ENCODE measurements at places on chromosomes 12 and 14. TPM values are rescaled to one million over a fixed set of nuclear protein-coding genes. Genes with fewer than 3 reads are reported as not detected.

The LRP6 gene
- 46.7 TPM for total RNA-seq

The IL26 gene
- 2.4 TPM for total RNA-seq

The TRIM9 gene
- total RNA-seq = 1.1 TPM

The KDM5A gene
- total RNA-seq = 62.8 TPM

The RASSF8 gene
- total RNA-seq = 97.4 TPM

The HSPA2 gene
- total RNA-seq = 1.8 TPM

The PARP2 gene
- 8.0 TPM for total RNA-seq

The KRT82 gene
- not detected for total RNA-seq

The POMT2 gene
- 13.3 TPM for total RNA-seq

The CLEC9A gene
- total RNA-seq = not detected

The TRPV4 gene
- 3.2 TPM for total RNA-seq

The MAP3K12 gene
- total RNA-seq = 51.9 TPM

The GPR33 gene
- total RNA-seq = not detected

The KRT79 gene
- total RNA-seq = not detected

The SERPINA4 gene
- total RNA-seq = not detected

The SLC35E3 gene
- 5.8 TPM for total RNA-seq

The LRRC10 gene
- total RNA-seq = not detected

The CISTR gene
- not detected for total RNA-seq

The ADGRD1 gene
- total RNA-seq = 0.72 TPM

The CLEC7A gene
- total RNA-seq = under 0.01 TPM

The LRRC9 gene
- not detected for total RNA-seq

The EXOC3L4 gene
- not detected for total RNA-seq

The SELPLG gene
- 1.1 TPM for total RNA-seq

The SMCO2 gene
- 0.88 TPM for total RNA-seq

The DUSP16 gene
- 5.1 TPM for total RNA-seq

The PPP1R1A gene
- 0.36 TPM for total RNA-seq

The MYH7 gene
- total RNA-seq = not detected

The LRFN5 gene
- total RNA-seq = under 0.01 TPM

The TMPO gene
- total RNA-seq = 52.1 TPM

The SCNN1A gene
- 0.36 TPM for total RNA-seq

The DDN gene
- total RNA-seq = 0.29 TPM

The PLEK2 gene
- 1.2 TPM for total RNA-seq

The LRRC43 gene
- 2.9 TPM for total RNA-seq

The ANO2 gene
- total RNA-seq = under 0.01 TPM

The CACNA2D4 gene
- 0.72 TPM for total RNA-seq

The GPX2 gene
- not detected for total RNA-seq

The OTX2 gene
- total RNA-seq = not detected

The NFATC4 gene
- total RNA-seq = 101 TPM

The PRPF39 gene
- 35.1 TPM for total RNA-seq

The SLC7A7 gene
- 4.7 TPM for total RNA-seq

The DENND5B gene
- total RNA-seq = 18.8 TPM

Data from osteoblast (primary cell).